ENCODE measurements at places on chromosomes 4 and X.

- DNase-seq, result no peak
Measured at GRCh38 chr4:90443231-90443630, 316.0 kb downstream of the CCSER1 start.

- DNase-seq, result no peak
Measured at GRCh38 chrX:136608295-136608933, 39.5 kb upstream of the CD40LG start.

DNA sequence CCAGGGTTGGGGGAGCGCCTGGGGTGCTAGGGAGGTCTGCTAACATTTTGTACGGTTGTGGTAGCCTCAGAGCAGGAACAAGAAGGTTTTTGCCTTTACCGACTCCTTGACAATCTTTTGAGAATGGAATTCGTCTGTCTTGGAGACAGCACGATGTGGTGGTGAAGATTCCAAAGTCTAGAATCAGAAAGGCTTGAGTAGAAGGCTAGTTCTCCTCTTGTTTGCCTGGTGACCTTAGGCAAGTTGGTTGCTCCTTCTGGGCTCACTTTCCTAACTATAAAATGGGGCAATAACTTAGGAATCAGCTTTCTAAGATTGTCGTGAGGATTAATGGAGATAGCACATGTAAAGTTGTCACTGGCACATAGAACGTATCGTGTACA is 741 bp downstream of the FAM47E start:
- DNase-seq, result no peak

DNA sequence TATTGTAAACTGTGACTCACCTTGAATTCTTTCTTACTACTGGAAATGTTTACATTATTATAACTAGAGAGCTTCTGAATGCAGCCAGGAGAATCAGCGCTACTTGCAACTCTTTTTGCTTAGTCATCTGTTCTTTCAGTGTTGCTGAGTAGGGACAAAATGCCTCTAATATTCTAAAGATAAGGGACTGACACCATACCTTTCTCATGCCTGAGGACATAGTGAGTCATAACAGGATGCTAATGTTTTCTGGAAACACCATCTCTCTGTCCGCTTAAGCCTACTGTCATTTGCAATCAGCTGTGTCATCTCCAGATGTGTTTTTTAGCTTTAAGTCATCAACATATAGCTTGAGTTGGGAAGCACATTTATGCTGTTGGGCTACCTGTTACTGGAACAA is 108.3 kb downstream of the QRFPR start:
- DNase-seq, result no peak

DNA sequence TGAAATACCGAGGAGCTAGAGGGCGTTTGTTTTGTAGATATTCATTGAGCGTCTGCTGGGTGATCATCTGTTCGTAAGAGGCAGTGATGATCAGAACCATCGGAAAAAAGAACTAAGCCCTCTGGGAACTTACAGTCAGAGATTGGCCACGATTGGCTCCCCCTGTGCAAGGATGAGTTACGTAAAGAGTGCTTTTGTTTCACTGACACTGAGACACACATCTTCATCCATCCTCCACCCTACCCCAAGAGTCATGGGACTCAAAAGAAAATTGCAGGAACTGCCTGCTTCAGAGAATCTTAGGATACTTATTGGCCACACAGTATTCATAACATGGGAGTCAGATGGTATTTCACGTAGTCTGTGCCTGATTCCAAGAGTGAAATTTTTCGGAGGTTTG is 62.1 kb downstream of the GEMIN8 start:
- DNase-seq, result no peak

DNA sequence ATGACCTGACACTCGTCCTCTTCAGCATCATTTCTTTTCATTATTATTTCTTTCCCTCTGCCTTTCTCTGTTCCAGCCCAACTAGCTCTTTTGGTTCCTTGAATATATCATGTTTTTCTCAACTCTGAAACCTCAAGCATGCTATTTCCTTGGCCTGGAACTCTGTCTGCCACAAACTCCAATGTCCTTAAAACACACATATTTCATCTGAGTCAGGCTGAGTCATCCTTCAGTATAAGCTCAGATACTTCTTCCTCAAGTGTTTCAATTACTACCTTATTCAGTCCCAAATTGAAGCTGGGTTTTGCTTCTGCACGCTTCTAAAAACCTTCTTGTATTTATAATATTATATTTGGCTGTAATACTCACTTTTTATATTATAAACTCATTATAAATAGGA is 424.2 kb downstream of the PDGFC start:
- DNase-seq, result no peak

GRCh38 chr4:53653484-53654053 is 62.3 kb upstream of the LNX1 start:
- DNase-seq, result no peak

DNA sequence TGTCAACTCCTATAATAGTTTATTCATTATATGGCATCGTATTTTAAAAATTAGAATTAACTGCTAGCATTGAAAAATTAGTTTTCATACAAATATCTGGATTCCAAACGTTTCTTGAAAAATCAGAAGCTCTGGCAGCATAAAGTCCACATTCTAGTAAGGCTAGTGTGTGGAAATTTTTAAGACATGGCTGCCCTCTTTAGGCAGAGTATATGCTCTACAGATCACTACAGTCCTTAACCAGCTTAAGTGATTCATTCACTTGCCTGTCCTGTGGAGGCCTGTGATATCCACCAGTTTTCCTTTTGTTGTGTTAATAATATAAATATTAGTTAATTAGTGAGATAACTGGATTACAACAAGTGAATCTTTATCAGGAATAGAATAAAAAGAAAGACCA is 287.2 kb downstream of the OPHN1 start:
- DNase-seq, result no peak
